ENCODE measurements at places on chromosomes 2 and 18.

DNA sequence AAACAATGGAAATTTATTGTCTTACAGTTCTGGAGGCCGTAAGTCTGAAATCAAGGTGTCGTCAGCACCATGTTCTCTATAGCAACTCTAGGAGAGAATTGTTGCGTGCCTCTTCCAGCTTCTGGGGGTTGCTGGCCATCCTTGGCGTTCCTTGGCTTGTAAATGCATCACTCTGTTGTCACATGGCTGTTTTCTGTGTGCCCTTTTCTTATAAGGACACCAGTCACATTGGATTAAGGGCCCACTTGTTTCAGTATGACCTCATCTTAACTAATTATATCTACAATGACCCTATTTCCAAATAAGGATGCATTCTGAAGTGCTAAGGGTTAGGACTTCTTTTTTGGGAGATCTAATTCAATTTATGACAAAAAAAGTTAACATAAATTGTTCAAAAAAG, 1.4 kb upstream of the PLEK start:
- DNase-seq: no peak

DNA sequence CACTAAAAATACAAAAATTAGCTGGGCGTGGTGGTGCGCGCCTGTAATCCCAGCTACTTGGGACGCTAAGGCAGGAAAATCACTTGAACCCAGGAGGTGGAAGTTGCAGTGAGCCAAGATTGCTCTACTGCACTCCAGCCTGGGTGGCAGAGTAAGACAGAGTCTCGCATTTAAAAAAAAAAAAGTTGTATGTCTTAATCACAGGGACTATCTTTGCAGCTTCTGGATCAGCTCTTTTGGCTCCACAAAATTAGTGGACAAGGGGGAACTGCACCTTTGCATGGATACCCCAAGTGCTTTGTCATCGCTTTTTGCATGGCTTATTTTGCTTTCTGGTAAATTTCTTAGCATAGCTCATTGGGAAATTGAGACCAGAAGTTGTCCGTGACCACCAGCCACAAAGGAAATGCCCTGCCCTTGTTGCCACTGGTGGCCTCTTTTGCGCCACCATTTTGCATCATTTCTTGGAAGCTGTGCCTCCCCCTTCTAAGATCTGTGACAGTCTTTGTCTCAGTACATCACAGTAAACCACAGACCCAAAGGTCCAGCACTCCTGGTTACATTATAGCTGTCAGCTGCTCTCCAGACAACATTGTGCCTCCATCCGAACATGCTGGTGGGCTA, 43.9 kb upstream of the PCBP1 start:
- no peak for DNase-seq

- DNase-seq: no peak
These were observed 184.3 kb downstream of the UBE2E3 start for GRCh38 chr2:181164699-181165098.

DNA sequence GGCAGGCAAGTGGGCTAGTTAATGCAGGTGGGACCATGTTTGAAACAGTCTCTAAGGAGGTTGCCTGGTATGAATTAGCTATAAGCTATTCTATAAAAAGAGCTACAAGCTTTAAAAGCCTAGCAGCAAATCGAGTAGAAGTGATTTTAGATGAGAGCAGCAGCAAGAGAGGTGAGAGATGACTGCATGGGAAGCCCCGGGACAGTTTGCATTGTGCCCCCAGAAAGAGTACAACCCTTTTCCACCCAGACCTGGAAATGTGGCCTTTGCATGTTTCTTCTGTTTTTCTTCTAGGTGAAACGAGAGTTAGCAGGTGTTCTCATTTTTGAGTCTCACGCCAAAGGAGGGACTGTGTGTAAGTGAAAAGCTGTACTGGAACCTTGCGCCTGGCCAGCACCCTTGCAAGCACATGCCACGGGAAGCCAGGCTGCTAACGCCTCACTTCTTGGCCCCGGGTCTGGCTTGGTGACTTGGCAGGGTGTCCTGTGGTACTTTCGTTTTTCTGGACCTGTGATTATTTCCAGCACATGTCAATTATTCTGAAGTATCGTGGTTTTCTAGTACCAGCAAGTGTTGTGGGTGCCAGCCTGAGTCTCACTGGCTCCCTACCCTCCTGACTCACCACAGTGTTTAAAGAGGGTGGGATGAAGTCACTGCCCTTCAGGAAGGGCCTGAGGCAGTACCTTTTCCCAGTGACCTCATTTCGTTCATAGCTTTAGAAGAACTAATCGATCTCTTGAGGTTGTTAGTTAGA, 90.3 kb upstream of the MAP3K20 start:
- DNase-seq: no peak

DNA sequence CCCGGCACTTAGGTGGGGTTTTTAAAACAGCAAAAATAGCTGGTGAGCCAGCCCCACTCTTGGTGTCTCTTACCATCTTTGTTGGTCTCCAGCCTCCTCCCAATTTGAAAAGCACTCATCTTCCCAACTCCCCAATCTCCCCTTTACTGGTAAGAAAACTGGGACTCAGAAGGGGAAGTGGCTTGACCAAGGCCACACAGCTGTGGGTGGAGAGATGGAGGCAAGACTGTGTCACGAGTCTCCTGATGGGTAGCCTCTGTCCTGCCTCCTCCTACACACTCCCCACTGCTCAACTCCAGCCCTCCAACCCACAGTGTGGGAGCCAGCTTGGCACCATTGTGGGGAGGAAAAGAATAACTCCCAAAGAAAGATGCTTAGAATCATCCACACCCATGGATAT, 140.4 kb downstream of the SMAD2 start:
- DNase-seq: no peak

DNA sequence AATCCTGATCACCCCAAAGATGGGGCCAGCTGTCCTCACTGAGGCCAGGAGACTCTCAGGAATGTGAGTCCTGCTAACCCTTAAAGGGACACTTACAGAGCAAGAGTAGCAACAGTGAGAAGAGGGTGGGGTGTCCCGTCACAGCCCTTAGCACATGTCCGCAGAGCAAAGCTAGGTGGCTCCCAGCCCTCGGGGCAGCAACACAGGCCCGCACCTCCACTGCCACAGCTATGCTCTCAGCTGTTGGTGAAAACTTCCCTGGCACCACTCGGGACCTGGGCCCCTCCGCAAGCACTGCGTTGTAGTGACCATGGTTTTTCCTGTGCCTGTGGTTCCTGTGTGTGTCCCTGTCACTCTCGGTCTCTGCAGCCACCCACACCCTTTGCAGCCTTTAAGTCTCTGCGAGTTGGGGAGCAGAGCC, 76.4 kb upstream of the UXS1 start:
- no peak for DNase-seq

- no peak for DNase-seq
These were observed 58.4 kb upstream of the ACKR3 start for GRCh38 chr2:236511266-236511665.

DNA sequence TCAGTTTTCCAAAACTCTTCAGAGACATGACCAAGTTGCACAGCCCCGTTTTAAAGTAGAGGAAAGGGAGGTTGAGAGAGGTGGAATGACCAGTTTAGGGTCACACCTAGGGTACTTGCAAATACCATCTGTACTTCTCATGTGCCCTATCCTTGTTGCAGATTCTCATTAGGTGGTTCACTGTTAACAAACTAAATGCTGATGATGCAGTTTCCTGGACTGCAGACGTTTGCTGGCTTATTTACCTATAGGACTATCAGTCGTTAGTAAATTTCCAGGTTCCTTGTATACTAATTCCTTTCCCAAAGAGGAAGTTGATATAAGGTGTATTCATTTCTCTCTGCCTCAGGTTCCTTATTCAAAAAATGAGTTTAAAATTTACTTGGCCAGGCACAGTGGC, 1.4 kb downstream of the FARP2 start:
- DNase-seq: no peak

DNA sequence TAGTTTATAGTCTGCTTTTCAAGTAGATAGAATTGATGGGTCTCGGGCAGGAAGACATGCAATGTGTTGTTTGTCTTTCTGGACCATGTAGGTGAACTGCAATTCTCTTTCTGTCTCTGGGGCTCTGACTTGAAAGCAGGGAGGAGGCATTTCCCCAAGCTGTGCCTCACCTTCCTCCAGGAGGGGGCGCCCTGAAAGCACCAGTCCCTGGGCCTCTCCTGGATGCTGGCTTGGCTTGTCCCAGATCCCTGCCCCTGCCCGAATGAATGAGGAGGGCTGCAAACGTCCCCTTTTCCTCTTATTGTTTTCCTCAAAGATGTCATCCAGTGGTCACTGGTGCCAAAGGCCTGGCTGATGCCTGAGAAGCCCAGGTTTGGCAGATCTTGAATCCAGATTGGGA, 270.6 kb downstream of the CELF4 start:
- DNase-seq: no peak

- no peak for DNase-seq
These were observed 405 bp downstream of the CASP10 start for GRCh38 chr2:201183365-201183727.
